ENCODE measurements at places on chromosomes 2 and 18.

DNA sequence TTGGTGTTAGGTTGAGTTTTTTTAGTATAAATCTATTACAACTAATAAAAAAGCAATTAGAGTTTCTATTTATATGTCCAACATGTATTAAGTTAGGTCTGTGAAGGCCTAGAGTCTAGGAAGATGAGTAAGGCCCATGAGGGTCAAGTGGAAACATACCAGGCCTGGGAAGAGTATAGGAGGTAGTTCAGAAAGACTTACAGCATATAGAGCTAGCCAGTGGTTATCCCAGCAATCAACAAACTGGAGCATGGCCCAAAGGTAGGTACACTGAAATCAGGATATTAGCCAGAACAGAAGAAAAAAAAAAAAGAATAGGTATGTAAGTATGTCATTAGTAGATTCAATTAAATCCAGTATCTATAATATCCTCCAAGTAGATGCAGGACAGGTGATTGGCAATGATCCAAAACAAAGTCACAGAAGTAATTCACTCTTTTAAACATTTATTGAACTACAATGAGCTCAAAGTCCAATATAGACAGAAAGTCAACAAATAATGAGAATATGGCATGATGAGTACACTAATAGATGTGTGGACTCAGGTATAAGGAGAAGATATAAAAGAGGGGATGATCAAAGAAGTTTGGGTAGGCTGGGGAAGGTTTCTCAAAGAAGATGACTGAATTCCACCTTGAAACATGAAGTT lies 70.3 kb downstream of the IKZF2 start:
- DNase-seq = no peak

GRCh38 chr18:61574665-61575064 lies 241.4 kb downstream of the CDH20 start:
- DNase-seq = no peak

DNA sequence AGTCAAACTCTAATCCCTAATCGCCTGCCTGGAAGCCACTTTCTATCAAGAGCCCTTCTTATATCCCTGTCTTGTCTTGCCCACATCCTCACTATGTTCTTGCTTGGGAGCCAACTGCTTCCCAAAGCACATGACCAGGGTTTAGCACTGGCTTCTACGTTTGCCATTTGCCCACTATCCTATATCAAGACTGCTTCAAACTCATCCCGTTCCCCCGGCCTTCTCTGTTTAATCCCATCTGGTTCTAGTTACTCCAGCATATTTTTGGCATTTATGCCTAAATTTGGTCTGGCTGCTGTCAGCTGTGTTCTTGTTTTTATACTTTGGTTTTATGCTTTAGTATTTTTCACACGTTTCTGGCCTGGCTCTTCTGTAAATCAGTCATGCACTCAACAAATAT lies 40.2 kb downstream of the POLR1A start:
- DNase-seq = no peak

DNA sequence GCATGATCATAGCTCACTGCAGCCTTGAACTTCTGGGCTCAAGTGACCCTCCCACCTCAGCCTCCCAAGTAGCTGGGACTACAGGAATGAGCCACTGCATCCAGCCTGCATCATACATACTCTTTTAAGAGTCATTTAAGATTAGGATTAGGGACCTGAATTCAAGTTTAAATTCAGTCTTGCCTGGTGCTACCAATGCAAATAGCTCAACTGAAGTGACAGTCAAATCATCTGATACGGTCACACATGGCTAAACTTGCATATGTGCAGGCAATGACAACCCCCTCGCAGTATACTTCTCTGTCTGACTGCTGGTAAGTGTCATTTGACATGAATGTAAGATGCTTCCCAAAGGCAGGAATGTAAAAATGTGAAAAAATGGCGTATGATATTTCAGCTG lies 31.8 kb upstream of the TMEM131 start:
- DNase-seq = no peak

- no peak for DNase-seq
Observed at GRCh38 chr2:136122661-136123060, 4.7 kb upstream of the CXCR4 start.

DNA sequence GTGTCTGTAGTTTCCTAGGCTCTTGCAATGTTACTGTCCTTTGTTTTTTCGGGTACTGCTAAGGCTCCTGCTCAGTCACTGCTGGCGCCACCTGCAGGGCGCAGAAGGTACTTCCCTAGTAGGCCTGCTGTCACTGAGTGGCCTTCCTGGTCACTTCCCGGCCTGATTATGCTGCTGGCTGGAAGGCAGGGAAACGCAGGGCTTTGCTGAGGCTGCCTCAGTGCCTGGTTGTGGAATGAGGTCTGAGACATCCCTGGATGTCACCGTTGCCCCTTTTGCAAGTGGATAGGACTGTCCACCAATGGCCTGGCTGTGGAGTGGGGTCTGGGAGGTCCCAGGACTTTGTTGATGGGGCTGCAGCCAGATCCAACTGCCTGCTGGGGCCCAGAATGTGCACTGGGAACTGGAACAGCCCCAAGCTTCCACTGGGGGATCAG lies 13.1 kb downstream of the DAW1 start:
- peak; percentile 49 for DNase-seq

DNA sequence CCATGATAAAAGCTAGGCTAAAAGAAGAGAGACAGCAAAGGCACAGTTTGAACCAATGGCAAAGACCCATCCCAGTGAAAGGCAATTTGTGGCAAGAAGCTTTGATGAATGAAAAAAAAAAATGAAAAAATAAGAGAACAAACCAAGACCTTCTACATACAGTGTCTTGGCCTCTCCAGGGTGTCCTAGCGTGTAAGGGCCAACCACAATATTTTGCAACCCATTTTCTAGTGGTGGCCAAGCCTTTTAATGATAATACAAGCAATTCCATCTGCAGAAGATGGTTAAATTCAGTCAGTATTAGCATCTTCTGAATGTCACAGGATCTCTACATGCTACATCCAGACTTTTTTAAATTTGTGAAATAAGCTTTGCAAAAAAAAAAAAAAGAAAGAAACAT lies 270.4 kb downstream of the LRATD1 start:
- DNase-seq = no peak

- no peak for DNase-seq
Observed at GRCh38 chr2:86417961-86418360, 23.2 kb upstream of the KDM3A start.

- DNase-seq = no peak
Observed at GRCh38 chr2:84897773-84898172, 7.7 kb upstream of the TMSB10 start.

GRCh38 chr2:10533811-10534321 lies 85.7 kb upstream of the ODC1 start:
- DNase-seq = no peak

GRCh38 chr2:164651361-164651760 lies 30.1 kb upstream of the GRB14 start:
- no peak for DNase-seq

GRCh38 chr2:43438342-43438741 lies 157.5 kb downstream of the THADA start:
- DNase-seq = no peak

DNA sequence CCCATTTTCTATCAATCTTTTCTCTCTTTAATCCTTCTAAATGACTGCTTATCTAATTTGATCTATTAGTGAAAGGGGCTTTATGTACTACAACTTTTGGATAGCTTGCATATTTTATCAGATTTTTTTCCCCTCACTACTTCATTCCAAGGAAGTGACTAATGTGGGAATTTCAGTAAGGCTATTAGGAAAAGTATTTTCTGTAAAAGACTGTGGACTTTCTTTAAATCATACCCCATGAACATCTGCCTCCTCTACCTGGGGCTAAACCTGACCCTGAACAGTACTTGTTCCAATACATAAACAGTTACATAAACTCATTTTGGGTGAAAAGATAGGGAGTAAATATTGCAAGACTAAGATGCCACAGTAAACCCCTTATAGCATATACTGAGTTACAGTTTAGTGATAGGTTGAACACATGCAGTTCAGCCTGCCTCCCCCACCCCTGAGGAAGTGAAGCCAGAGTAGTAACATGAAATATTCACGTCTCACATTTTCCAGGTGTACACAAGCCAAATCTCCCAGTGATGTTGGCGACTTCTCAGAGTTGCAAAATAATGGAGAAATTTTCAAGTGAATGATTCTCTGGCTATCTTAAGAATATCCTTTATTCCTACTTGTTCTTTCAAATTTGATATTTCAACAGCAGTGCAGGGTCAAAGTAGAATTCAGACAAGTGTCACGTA lies 590.9 kb upstream of the ZEB2 start:
- no peak for DNase-seq

DNA sequence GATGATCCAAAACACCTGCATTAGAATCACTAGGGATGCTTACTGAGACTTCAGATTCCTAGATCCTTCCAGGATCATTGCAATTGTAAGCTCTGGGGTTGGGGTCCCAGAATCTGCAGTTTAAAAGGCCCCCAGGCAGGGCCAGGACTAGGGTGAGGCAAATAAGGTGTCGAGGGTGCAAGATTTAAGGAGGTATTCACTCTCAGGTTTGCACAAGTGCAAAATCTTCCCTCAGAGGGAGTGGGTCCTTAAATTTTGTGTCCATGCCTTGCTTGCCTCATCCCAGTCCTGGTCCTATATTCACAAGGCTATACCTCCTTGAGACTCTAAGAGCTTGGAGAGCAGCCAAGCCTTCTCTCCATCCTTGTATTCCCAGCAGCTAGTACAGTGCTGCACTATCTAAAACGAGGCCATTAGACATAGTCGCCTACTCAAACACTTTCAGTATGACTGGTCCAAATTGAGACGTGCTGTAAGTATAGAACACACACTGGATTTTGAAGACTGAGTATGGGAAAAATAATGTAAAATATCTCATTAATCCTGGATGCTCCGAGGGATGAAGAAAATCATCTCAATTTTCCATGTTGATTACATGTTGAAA lies 31.6 kb upstream of the MREG start:
- DNase-seq = no peak

DNA sequence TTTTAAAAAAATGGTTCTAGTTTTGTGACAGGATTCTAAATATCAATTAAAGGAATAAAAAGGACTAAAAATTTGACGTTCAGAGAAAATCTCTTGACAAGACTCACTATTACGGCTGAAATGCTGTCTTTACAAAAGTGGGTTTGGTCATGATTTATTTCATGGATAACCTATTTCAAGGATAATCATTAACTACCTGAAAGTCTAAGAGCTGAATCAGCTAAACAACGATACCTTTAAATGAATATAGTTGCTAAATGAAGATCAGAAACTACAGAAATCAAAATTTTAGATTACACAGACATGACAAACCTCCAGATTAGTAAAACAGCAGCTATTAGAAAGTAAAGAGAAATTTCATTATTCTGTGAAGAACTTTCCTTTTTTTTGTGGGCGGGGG lies 35.7 kb downstream of the RTTN start:
- DNase-seq = no peak

DNA sequence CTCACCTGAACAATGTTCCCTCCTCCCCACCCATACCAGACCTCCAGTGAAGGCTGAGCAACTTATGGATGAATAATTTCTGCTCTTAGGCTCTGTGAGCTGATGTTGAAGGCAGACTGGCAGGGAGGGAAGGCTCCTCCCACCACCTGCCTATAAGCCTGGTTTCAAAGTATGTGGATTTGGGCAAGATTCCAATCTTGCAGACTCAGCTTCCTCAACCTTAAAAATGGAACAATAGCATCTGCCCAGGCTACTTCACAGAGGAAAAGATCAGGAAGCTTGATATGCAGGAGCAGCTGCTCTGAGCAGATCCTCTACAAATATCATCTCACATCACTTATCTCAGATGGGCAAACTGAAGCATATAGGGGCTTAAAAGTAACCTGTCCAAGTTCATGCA lies 112.2 kb downstream of the ZFP36L2 start:
- peak; percentile 23 for DNase-seq

DNA sequence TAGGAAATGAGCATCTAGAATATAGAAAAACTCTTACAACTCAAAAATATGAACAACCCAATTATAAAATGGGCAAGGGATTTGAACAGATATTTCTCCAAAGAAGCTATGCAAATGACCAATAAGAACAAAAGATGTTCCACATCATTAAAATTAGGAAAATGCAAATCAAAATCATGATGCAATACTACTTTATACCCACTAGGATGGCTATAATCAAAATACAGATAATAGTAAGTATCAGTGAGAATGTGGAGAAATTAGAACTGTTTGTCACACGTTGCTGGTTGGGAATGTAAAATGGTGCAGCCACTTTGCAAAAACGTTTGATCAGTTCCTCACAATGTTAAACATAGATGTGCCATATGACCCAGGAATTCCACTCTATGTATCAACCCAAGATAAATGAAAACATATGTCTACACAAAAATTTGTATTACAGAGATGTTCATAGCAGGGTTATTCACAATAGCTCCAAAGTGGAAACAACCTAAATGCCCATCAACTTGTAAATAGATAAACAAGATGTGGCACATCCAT lies 558.4 kb downstream of the SLC4A3 start:
- DNase-seq = no peak

- no peak for DNase-seq
Observed at GRCh38 chr18:74980669-74981068, 228.3 kb downstream of the PTGR3 start.

DNA sequence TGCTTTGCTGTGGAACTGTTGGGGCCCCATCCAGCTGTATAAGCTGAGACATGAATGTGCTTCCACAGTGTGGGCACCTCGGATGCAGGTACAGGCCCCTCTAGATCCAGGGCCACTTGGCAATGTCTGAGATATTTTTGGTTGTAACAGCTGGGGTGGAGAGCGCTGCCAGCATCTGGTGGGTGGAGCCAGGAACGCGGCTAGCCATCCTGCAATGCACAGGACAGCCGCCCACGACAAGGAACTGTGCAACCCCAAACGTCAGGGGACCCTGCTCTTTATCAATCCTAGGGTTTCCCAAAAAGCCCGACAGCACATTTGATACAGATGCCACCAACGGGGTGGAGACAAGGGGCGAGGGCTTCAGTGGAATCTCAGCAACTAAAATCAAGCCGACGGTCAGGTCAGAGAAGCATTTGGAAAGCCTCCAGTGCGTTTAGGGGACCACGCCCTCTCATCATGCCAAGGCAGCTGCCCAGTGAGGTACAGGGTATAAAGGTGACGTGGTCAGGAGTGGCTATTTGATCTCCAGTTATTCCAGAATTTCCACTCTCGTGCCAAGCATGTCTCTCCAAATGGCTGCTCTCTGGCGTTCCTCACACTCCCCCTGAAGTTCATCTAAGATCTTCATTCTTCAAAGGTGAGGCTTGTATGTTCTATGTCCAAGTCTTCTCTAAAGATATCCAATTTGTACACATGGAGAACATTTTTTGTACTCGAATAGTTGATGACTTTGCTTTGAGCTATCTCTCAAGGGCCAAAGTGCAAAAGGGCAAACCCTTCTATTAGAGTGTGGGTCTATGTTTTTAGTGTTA lies 55.7 kb downstream of the LRRFIP1 start:
- DNase-seq = no peak

GRCh38 chr2:5548991-5549715 lies 143.0 kb upstream of the SOX11 start:
- DNase-seq = no peak

- DNase-seq = no peak
Observed at GRCh38 chr2:235835810-235836209, 332.4 kb downstream of the GBX2 start.

- no peak for DNase-seq
Observed at GRCh38 chr18:43744960-43745745, 467.9 kb upstream of the SYT4 start.

GRCh38 chr18:48924630-48925490 lies 25.9 kb downstream of the SMAD7 start:
- DNase-seq = peak; percentile 42

- peak; percentile 29 for DNase-seq
Observed at GRCh38 chr2:104854498-104855220, 744 bp downstream of the POU3F3 start.

Data from left hindlimb (tissue), 1 donor.